ENCODE measurements at places on chromosomes 6 and 20.
A peak's percentile ranks its signal among the peaks of the same experiment; 100 is the strongest.

DNA sequence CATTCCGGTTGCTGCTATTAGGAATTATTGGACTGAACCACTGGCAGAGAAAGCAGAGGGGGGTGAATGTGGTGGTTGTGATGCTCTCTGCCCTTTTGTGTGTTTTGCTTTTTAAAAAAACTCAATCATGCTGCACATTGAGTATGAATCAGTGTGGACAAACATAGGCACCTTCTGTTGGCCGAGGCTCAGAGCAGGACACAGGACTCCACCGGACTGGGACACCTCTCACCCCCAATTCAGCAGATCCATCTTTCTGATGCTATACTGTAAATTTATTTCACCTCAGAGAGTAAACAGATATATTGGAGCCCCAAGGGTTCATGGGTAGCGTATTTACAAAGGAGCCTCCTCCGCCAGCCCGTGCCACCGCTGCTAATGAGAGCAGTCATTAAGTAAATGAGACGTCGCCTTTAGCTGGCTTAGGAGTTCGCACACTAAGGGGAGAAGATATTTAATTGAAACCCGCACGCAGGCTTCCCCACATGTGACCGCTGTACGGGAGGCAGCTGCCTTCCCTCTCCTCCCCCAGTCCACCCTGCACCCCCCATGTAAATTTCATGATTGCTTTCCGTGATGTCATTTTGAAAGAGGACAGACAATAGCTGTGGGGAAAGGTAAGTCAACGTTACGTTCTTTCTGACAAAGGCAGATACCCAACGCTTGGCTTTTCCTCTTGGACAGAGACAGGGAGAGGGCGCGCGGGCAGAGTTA, at the start of gene MYT1:
Gene MYT1, plus strand, starts transcription at position 330 of the 714 bp plus-strand sequence. CDS start 34,410 bp downstream, outside the sequence.
- DNase-seq, result no peak

DNA sequence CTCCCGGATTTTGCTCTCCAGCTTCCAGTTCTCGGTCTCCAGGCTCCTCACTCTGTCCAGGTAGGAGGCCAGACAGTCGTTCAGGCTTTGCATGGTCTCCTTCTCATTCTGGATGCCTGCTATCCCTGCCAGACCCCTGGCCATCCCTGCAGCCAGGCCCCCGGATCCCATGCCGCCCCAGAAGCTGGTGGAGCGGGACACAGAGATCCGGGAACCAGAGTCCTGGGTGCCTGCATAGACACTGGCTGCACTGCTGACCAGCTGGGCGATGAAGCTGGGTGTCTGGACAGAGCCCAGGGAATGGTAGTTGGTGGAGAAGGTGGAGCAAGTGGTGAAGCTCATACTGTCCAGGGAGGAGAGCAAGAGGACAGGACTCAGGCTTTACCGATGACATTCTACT, 2.9 kb upstream of the CALHM6 start:
- no peak for DNase-seq

DNA sequence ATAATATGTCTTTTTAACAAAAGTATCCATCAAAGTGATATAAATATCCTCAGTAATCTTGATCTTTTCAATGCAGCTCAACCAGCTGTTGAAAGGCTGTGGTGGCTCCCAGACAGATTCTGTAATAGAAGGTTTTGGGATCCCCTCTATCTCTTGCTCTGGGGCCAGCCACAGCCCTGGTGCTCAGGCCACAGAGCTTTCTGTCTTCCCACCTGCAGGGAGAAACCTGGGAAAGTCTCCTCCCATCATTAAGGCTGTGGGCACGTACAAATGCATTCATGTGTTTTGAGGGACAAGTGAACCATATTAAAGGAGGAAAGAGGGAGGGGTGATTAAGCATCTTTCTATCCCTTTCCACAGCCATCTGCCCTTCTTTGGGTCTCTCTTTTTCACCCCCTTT, 183.1 kb downstream of the PRDM13 start:
- DNase-seq, result no peak

DNA sequence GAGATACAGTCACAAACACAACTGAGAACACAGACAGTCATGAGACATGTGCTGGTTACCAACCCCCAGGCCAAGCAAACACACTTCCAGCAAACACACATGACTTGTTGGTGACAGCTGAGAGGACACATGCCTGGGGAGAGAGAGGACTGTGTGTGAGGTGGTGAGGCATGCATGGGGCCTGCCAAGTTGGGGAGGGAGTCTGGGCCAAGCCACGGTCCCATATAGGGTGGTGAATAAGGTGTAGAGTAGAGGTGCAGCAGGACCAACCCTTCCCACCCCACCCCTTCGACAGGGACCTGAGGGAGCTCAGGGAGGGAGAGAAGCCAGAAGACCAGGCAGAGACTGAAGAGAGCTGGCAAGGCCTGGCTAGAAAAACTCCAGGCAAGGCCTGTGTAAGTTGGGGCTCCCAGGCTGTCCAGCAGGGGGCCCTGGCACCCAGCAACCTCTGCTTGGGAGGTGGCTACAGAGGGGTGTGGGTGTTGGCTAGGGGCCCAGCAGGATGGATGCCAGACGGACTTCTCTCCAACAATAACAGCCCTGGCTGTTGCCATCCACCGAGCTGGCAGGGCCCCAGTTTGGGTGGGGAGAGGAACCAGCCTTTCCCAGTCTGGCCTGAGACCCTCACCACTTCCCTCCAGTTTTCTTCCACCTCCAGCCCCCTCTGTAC, 2.0 kb upstream of the SLC29A1 start:
- DNase-seq, result peak; percentile 66

GRCh38 chr20:8287340-8287739, 155.3 kb downstream of the PLCB1 start:
- no peak for DNase-seq

- no peak for DNase-seq
Observed at GRCh38 chr6:121482004-121482693, 46.7 kb downstream of the GJA1 start.

- peak; percentile 45 for DNase-seq
Observed at GRCh38 chr20:36572701-36573102, 695 bp upstream of the TGIF2 start.

DNA sequence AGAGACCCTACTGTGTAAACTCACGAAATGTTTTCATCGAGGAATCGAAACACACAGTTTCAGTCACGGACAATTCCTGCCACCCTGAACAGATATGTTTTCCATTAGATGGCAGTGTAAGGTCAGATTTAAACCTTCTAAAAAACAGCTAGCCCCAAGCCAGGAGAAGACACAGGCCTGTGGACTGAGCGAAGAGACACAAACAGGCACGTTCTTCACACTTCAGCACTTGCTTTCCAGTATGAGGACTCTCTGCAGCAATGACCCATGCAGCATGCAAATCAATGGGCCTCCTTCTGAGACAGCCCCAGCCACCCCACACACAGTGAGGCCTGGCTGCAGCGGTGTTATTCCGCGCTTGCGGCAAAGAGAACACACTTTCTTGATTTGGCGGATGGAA, 31.9 kb downstream of the HUS1B start:
- no peak for DNase-seq

- no peak for DNase-seq
Observed at GRCh38 chr20:45090481-45090880, 10.4 kb downstream of the KCNS1 start.

DNA sequence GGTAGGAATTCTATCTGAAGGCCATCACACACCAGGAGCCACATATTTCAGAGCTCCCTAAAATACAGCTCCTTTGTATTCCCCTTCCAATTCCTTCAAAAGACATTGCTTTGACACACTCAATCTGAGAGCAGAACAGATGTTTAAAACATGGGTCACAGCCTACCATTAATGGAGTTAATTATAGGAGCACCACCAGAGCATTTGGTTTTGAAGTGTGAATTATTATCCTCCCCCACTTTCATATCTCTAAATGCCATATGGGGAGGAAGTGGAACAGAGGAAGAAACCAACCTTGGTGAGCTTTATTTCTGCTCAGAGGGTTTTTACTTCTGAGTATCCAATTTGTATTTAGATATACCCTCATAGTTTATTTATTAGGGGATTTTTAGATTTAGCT, 50.7 kb upstream of the TNFRSF21 start:
- no peak for DNase-seq

GRCh38 chr6:82693094-82693493, 329.5 kb downstream of the TPBG start:
- no peak for DNase-seq

GRCh38 chr20:60857708-60858107, 394.4 kb upstream of the CDH4 start:
- DNase-seq, result no peak

GRCh38 chr6:117880824-117881223, 26.2 kb upstream of the SLC35F1 start:
- DNase-seq, result no peak

DNA sequence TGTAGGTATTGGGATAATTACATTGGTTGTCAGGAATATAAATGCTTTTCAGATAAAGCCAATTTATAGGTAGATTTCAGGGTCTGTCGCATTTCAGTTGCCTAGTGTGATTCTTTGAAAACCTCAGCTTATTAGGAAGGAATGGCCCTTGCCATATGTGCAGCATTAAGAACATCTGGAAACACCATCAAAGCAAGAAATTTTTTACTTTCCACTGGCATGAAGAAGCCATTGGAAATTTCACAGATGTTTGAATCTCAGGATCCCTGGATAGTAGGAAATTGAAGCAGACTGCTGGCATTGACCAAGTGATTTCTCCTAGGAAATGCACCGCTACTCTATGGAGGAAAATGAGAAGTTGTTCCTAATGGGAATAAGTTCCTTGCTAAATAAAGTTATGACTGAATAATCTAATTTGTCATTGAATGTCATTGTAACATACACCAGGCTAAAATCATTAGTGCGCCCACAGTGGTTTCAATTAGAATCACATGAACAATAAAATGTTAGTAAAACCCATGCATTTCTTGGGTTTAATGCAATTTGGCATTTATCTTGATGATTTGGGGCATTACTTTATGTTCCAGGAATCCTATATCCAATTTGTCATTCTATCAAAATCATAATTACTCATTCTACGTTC, 950.1 kb downstream of the EPHA7 start:
- no peak for DNase-seq

- no peak for DNase-seq
Observed at GRCh38 chr20:53303413-53303760, 290.3 kb downstream of the ZNF217 start.

- no peak for DNase-seq
Observed at GRCh38 chr6:11027565-11028110, 16.5 kb downstream of the ELOVL2 start.

DNA sequence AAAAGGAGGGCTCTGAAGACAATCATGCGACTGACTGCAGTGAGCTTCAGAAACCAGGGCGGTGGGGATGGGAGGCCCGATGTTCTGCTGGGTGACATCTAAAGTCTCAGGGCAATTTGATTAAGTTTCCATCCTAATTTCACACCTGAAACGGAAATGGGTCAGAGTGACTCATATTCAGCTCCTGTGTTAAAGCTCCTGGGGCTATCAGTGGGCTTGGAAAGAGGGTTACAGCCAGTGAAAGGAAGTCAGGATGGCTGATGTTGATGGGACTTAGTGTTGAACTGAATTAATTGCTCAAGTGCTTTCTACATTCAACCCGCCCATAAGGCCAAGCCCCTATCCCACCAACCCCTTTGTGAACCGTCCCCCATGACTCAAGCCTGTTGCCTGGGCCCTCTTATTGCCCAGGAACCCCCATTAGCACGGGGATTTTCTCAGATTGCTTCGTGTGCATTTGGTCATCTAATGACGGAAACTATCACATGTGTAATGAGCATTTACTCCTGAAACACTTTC, 47.1 kb upstream of the TBC1D7 start:
- no peak for DNase-seq

GRCh38 chr6:378958-379409, 12.6 kb upstream of the IRF4 start:
- DNase-seq, result no peak

GRCh38 chr20:12965870-12966251, 42.9 kb upstream of the SPTLC3 start:
- no peak for DNase-seq

- DNase-seq, result no peak
Observed at GRCh38 chr6:67952121-67952520, 683.0 kb upstream of the ADGRB3 start.

GRCh38 chr6:40998661-40999060, 40.4 kb downstream of the UNC5CL start:
- no peak for DNase-seq

GRCh38 chr20:8067082-8067481, 47.5 kb upstream of the TMX4 start:
- DNase-seq, result no peak

DNA sequence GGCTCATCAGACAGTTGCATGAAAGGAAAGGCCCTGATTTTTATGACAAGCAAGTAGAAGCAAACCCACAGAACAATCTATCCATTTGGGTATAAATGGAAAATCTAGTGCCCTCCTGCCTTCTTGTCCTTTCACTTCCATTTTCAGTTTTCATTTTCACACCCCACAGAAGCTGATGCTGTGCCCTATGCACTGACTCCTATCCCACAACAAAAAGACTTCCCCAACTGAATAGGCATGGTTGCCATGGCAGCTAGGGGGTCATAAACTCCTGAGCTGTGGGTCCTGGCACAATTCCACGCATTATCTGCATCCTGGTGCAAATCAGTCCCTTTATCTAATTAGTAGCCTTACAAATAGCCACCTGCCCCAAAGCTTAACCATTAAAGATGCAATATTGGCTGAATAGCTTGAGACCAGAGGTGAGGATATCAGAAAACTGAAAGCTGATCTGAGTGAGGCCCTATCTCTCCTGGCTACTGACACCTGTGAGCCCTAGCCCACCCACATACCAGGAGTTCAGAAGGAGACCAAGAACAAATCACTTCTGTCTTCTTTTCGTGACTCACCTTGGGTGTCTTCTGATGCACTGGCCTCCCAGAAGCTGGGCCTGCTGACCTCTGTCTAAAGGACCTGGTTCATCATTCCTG, 34.9 kb upstream of the HEY2 start:
- no peak for DNase-seq

GRCh38 chr6:122645256-122645655, 35.1 kb downstream of the PKIB start:
- DNase-seq, result no peak

DNA sequence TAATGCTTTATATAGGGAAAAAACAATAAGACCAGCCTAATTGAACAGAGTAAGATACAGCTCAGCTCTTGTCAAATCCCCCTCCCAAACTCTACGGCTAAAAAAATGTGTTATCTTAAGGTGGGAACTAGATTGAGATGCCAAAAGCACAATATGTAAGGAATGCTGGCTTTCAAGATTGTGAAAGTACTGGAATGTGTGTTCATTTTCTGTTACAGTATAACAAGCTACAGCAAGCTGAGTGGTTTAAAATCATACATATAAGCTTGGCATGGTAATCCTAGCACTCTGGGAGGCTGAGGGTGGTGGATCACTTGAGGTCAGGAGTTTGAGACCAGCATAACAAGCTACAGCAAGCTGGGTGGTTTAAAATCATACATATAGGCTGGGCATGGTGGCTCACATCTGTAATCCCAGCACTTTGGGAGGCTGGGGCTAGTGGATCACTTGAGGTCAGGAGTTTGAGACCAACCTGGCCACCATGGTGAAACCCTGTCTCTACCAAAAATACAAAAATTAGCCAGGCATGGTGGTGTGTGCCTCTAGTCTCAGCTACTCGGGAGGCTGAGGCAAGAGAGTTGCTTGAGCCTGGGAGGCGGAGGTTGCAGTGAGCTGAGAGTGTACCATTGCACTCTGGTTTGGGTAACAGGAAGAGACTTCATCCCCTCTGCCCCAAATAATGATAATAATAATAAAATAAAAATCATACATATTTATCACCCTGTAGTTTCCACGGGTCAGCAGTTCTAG, 297.7 kb downstream of the DOK5 start:
- no peak for DNase-seq
